ENCODE measurements at places on chromosomes 1 and 21.

DNA sequence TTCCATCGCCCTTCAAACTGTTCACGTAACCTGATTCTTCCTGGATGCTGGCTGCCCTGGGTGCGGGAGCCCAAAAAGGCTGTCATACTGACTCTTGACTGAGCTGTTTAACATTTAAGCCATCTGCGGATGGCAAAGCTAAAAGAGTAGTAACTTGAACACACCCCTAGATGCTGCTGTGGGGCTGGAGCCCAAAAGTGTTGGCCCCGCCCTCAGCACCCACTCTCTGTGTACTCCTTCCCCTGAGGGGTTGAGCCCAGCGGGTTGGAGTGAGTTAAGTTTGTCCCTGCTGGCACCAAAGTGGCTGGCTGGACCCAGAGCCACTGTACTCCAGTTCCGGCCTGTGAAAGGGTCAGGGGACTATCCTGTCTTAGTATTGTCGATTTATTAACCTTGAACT, 640.6 kb downstream of the PTPRU start:
- DNase-seq = no peak

GRCh38 chr21:33257094-33257803, 8.9 kb upstream of the IL10RB start:
- DNase-seq = no peak

GRCh38 chr1:224252479-224252878, 69.4 kb downstream of the DEGS1 start:
- DNase-seq = no peak

DNA sequence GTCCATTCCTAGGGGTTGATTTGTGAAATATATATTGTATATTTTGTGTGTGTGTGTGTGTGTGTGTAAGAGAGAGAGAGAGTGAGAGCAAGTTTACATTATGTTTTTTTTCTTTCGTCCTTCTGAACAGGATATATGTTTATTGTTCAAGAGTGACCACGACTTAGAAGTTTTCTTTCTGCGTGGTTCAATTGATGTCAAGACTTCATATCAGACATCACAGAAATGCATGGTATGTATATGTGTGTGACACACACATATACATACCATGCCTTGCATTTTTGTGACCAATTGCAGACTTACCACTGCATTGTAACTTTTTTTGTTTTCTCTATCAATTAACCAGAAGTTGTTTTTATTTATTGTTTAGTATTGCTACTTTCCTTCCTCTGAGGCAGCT, 2.5 kb downstream of the RASAL2 start:
- no peak for DNase-seq

- no peak for DNase-seq
Measured at GRCh38 chr1:28801461-28801860, 10.5 kb upstream of the OPRD1 start.

DNA sequence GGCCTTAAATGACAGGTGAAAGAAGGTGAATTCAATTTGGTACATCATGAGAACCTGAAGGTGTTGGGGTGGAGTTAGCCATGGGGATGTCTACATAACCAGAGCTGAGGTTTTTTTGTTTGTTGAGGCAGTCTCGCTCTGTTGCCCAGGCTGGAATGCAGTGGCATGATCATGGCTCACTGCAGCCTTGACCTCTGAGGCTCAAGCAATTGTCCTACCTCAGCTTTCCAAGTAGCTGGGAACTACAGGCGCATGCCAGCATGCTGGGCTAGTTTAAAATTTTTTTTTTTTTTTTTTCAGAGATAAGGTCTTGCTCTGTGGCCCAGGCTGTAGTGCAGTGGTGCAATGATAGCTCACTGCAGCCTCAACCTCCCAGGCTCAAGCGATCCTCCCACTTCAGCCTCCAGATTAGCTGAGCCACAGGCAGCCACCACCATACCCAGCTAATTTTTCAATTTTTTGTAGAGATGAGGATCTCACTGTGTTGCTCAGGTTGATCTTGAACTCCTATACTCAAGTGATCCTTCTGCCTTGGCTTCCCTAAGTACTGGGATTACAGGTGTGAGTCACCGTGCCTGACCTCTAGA, 1.9 kb upstream of the MPZ start:
- DNase-seq = no peak

GRCh38 chr1:180402551-180402950, 99.8 kb downstream of the ACBD6 start:
- no peak for DNase-seq

DNA sequence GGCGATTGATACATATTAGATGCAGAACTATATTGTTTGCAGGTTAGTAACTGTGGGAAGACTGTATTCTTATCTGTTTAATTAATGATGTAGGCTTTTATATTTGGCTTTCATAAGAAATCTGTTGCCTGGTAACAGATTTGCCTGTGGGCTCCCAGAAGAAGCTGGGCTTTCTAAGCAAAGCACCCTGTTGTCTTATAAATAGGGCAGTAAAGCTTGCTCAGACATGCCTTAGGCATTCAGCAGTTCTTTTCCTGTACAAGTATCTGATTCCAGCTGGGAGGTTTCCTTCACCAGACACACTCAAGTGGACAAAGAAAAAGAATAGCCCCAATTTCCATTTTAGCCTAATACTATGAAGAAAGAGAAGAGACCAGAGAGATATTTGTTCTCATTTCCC, 524.0 kb downstream of the LRRIQ3 start:
- no peak for DNase-seq

DNA sequence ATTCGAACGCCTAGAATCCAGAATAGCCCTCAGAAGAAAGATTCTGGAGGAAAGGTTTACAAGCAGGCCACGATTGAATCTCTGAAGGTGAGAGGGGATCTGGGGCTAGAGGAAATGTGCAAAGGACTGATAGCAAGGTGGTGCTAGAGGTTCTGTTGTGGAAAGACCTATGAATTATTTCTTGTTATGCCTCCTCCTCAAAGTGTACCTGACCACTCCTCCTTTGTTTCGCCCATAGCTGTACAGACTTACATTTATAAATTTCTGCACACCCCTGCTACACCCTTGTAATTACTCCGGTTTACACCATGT, 986 bp downstream of the TCEANC2 start:
- no peak for DNase-seq

DNA sequence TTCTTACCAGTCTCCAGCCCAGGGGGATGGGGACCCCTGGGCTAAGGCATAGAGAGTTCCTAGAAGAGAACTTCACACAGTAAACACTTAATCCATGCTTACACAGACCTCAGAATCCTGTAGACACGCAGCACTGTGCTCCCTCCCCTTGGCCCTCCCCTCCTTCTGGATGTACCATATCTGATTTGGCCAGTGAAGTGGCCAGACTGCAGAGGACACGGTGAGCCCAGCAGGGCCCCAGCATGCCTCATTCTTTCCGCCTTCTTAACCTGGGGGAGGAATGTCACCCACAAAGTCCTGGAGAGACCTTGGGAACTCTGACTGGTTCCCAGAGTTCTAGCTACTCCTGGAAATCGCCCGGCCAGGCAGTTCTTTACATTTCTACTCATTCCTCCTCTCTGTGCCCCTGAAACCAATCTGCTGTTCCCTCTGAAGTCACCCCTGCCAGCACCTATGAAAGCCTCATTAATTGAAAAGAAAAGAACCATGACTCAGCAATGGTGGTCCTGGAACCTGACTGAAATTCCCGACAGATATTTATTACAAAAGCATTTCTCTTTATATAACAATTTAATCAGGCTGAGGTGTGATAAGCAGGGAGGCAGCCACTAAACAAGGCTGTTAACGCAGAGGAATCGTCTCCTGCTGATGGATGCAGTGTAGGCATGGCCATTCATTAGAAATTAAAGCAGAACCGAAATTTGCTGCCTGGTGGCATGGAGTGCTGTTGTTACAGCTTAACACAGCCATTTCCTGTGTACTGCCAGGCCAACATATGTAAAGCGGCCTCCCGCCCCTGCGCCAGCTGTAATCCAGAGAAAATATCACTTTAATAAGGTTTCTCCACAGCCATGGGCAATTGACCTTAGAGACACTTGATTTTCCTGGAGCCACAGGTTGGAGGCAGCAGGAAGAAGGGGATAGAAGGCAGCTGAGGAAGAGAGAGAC, 74.6 kb upstream of the KCND3 start:
- DNase-seq = no peak

DNA sequence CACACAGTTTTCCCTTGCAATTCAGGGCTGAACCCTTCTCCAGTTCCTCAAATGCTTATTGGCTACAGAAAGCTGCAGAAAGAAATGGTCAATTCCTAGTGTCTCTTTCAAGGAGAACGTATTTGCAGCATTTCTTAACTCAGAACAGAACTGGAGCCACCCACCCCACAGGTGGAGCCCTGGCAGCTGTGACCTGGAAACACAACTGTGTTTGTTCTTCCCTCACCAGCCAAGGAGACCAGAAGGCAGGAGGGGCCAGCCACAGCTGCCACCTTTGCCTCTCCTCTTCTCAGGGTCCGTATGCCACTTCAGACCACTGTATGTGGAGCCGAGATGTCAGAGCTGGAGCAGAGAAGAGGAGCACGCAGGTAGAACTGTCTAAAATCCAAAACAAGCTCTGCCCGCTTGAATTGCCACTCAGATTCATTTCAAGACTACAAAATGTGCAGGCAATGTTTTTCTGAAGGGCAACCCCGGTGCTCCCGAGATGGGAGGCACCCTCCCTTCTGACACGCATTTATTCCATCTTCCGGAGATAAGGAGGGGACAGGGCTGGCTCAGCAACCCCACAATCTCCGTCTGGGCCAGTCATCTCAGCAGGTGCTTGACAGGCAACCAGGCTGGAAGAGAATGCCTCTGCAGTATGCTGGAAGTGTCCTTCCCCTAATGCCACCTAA, 16.7 kb downstream of the CD247 start:
- DNase-seq = peak; percentile 72

DNA sequence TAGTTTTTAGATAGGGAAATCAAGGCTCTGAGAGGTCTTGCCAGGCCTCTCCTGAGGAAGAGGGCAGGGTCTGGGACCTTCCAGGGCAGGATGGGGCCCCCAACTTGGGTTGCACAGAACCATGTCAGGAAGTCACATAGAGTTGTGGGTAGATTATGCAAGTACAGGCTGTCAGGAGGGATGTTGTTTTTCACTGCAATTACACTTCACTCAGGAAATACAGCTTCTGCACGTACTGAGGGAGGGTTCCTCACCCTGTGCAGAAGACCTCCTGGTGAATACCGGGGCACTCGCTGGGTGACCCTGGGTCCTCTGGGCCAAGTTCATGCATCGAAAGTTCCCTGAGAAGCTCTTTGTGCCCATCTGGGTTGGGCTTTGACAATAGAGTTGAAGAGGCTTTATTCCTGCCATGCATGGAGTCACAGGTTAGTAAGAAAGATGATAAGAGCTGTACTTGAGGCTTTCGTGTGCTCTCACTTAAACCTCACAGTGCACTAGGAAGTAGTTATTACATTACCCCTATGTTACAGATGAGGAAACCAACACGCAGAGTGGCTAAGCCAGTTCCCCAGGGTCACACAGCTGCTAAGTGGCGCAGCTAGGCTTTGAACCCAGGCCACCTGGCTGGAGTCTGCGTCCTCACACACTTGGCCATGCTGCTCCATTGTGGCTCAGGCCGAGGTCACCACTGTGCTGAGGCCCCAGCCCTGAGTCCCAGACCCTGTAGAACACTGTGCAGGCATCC, 16.2 kb upstream of the TNFRSF1B start:
- no peak for DNase-seq

DNA sequence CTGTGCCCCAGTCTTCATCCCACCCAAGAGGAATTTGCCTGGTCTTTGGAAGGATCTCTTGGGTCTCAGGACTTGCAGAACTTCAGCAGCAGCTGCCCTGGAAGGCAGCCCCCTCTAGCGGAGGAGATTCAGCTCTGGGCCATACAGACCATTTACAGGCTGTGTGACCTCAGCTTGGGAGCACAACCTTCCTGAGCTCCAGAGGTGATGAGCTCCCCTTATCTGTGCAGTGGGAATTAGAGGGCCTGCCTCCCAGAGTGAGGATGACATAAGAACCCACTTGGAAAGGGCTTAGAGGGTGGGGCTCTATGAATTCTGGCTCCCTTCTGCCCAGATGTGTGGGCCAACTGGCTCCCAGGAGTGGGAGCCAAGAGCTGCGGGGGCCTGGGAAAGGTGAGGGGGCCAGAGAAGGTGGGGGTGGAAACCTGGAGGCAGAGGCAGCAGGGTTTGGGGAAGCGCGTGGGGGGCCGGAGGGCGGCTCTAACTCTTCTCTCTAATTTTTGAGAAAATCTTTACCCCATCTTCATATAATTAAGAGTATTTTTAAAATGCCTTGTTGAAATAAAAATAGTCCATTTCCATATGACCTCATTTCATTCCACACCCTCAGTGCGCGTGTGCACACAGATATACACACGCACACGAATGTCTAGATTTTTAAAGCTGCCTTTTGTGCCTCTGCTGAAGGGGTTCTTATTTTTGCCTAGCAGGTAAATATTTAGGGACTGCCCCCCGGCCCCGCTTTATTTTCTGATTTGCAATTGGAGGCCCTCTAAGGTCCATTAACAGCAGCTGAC, 21.5 kb downstream of the EPHB2 start:
- no peak for DNase-seq

DNA sequence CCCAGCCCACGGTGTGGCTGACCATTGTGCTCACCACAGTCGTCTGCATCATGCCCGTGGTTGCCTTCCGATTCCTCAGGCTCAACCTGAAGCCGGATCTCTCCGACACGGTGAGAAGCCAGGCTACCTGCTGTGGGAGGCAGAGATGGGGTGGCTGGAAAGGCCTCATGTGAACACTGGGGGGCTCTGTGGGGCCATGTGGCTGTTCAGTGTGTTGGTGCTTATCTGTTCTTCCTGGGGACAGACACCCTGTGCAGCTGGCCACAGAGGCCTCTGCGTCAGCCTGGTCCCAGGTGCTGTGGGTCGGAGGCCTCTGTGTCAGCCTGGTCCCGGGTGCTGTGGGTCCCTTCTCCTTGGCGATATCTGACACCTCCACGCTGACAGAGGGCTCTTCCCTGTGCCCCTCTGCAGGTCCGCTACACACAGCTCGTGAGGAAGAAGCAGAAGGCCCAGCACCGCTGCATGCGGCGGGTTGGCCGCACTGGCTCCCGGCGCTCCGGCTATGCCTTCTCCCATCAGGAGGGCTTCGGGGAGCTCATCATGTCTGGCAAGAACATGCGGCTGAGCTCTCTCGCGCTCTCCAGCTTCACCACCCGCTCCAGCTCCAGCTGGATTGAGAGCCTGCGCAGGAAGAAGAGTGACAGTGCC, 23.2 kb downstream of the ATP8B2 start:
- DNase-seq = no peak

DNA sequence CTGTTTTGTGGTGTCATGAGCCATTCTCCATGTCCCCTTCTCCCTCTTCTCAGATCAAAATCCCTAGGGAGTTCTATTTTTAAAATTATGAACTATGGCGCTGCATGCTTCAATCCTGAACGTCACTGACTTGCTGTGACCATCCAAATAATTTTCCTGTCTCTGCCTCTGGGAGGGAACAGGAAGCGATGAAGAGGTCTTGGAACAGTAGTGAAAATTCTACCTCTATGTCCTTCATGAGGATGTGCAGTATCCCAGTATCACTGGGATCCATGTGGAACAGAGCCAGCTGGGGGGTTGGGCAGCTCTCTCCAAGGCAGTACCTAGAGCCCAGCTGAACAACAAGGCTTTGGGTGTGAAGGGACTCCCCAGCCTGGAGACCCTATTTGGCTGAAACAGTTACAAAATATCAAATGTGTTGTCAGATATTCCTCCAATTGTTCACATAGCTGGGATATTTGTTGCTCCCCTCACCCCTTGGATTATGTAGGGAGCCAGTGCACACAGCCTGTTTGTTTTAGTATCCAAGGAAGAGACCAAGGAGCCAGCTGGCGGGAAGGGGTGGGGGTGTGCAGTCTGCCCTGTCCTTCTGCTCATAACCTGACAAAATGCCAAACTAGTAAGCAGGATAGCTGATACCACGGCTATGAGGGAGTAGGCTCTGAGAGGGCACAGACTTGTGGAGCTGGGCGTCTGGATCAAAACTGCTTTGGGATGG, 7.6 kb downstream of the DCLRE1B start:
- no peak for DNase-seq
